ENCODE measurements at places on chromosomes 7 and 10.

DNA sequence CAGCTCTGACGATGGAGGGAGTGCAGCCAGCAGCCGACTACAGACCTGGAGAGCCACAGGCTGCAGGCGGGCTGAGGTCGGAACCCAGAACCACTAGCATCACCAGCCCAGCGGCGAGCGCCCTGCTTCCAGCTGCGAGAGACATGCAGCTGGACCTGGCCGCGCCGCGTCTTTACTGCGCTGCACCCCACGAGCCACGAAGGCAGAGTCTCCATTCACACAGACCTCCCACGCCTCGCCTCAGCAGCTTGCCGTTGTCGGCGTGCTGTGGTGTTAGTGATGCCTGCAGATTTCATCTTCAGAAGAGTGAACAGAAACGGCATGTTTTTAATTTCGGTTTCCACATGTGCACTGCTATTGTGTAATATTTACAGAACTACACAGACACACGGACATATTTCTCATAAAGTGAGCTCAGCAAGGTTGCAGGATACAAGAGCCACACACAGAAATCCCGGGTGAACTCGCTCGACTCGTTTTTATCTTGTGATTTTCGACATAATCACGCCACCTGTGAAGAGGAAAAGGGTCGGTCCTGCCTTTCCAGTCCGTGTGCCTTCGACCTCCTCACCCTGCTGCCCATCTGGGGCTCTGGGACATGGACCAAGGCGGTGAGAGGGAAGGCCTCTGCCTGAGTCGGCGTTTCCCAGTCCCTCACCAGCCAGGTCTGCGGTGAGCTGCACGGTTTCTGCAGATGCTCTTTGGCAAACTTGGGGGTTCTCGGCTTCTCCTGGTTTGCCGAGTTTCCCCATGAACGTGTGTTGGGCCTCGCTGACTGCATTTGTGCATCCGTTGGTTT is 252.2 kb downstream of the ELFN1 start:
- peak; percentile 60 for DNase-seq

- no peak for DNase-seq
Measured at GRCh38 chr10:71316056-71316785, 2.8 kb upstream of the SLC29A3 start.

DNA sequence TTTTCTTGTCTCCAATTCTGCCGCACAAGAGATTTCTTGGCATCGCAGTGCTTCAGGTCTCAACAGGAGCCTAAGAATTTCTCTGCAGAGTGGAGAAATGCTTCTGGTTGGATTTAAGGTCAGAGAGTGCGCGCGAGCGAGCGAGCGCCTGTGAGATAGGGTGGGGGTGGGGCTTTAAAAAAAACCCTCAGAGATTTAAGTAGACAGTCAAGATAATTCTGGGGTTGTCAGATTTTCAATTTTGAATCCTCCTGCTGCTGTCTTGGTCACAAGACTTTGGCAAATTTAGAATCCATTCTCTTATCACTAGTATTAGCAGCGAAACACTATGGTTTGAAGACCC is 49.7 kb downstream of the CPEB3 start:
- DNase-seq = no peak

DNA sequence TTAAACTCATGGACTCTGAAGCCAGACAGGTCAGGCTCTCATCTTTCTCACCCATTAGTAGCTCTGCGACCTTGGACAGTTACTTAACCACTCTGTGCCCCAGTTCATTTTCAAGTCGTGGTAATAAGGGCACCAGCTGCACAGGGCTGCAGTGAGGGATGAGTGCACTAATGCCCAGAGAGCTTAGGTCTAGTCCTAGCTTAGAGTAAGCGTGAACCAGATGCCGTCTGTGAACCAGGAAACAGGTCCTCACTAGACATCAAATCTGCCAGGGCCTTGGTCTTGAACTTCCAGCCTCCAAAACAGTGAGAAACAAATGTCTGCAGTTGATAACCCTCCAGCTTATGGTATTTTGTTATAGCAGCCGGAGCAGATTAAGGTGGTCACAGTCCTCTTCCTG is 222.4 kb upstream of the PFKP start:
- DNase-seq = no peak

GRCh38 chr7:41037691-41038090 is 665.2 kb downstream of the INHBA start:
- DNase-seq = no peak

DNA sequence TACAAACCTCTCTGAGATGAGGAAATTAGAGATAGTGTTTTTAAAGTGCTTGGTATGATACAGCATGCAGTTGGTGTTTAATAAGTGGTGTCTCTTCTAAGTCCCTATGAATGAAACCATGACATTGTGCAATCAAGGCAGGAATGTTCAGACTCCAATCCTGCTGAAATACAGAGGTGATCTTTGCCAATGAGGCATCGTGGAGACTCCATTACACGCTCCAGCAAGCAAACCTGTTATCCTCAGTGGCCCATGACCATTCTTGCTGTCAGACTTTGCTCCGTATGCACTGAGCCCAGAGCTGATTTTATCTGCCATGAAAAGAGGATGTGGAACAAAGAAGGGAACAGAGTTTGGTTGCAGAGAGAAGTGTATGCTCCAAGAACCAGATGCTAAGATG is 47.3 kb downstream of the CDHR3 start:
- DNase-seq = no peak

GRCh38 chr10:43045631-43046287 is 31.1 kb upstream of the RET start:
- no peak for DNase-seq

GRCh38 chr7:151871189-151871735 is 5.7 kb downstream of the PRKAG2 start:
- no peak for DNase-seq

GRCh38 chr10:19710600-19710999 is 105.6 kb upstream of the PLXDC2 start:
- DNase-seq = no peak

DNA sequence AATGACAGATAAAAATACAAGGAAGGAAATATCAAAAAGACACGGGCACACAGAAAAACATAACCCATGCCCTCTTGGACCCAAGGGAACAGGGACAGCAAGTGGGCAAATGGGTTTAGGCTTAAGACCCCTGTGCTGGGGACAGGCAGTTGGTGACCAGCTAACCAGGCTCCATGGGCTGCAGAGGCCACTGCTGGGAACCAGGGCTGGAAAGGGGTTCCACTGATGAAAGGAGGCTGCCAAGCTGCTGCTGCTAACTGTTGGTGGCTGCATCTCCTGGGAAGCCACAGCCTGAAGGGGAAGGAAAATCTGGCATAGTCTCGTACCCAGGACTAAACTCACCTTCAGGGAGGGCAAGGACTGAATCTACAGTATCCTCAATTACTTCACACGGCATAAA is 579.2 kb upstream of the MGMT start:
- DNase-seq = no peak

GRCh38 chr7:70953331-70953741 is 178.6 kb upstream of the GALNT17 start:
- no peak for DNase-seq

- DNase-seq = no peak
Measured at GRCh38 chr10:70772627-70773026, 12.6 kb downstream of the TBATA start.

- DNase-seq = no peak
Measured at GRCh38 chr10:126905776-126906703, 812 bp downstream of the DOCK1 start.

DNA sequence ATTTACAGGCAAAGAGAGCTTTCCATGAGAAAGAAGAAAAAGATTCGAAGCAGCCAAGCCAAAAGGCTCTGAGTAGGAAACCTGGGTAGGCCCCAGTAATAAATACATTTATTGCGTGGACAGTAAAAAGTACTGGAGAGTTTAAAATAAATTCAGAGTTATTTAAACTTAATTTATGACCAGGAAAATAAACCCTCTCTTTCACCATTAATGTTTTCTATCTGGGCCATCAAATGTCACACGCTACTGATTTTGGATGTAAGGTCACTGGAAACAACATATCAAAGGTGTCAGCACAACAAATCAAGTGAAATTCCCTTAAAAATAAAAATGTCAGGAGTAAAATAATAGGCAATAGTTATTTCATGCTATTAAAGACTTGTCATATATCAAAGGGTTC is 264.0 kb downstream of the SKAP2 start:
- no peak for DNase-seq

Data from stimulated activated CD4-positive, alpha-beta T cell treated with anti-CD3 and anti-CD28 coated beads, Interleukin-1b, Interleukin-23, amount 100 ng/mL, for 4 hours (primary cell).